ENCODE measurements at places on chromosomes 12 and 14.

DNA sequence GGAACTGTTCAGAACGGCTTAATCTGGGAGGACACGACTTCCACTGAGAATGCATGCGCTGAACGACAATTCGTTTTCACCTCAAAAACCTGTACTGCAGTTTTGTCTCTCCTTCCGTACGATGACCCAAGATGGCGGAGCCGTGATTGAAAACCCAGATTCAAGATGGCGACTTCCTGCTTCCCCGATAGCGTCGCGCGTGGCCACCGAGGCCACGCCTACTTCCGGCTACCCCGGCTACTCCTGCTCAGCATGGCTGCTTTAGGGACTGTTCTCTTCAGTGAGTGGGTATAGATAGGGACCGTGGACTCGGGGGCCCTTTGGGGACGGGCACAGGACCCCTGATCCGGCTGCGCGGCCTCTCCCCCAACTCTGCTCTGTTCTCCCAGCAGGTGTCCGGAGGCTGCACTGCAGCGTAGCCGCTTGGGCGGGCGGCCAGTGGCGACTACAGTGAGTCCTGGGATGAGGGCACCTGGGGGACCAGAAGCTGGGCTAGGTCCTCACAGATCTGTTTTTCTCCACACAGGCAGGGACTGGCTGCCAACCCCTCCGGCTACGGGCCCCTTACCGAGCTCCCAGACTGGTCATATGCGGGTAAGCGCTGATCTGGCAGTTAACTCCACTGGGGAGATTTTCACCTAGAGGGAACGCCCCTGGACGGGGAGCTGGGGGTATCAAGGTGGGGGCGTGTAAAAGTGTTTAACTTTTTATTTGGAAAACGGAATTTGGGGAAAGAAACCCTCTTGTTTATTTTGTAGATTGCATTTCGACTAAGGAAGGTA is at the start of gene MRPL52:
TSS of gene MRPL52 (plus strand) at position 227 of the 782 bp plus-strand sequence. CDS start at position 253, 26 bp downstream.
- DNase-seq: peak; percentile 95

- DNase-seq: no peak
Measured at GRCh38 chr12:93589081-93589480, 16.6 kb downstream of the SOCS2 start.

- DNase-seq: no peak
Measured at GRCh38 chr14:99824776-99825175, 31.6 kb downstream of the EML1 start.

- no peak for DNase-seq
Measured at GRCh38 chr12:26425587-26426260, 230.4 kb downstream of the SSPN start.

DNA sequence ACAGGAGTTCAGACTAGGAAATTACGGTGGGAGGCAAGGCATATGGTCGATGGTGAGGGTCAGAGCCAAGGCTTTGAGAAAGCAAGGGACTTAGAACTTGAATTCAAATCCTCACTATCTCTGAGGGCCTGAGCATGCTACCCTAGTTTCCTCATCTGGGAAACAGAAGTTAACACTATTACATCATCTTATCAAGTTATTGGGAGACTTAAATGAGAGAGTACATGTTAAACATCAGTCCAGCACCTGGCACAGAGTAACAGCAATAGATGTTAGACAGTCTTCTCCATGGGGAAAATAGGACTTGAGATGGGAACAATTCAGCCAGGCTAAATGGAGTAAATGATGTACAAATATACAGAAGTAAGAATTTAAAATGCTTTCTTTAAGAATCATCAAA is 38.5 kb downstream of the SLC38A1 start:
- DNase-seq: no peak

DNA sequence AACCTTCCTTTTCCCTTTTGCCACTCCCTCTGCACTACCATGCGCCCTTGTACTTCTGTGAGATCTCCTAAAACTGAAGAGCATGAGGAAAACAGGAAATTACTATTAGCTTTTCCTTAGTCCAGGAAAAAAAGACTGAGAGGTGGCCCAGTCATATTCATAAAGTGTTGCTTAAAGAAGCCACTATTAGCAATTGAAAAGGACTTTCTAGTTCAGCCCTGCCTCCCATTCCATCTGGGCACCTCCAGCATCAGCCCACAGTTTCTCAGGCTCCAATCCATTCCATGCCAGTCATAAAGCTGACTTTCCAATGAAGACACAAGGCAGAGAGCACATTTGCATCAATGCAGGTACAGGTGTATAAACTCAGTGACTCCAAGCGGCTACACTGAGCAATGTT is 19.9 kb upstream of the AMIGO2 start:
- DNase-seq: no peak

- DNase-seq: peak; percentile 42
Measured at GRCh38 chr12:83826112-83826511, 1086.5 kb downstream of the SLC6A15 start.

DNA sequence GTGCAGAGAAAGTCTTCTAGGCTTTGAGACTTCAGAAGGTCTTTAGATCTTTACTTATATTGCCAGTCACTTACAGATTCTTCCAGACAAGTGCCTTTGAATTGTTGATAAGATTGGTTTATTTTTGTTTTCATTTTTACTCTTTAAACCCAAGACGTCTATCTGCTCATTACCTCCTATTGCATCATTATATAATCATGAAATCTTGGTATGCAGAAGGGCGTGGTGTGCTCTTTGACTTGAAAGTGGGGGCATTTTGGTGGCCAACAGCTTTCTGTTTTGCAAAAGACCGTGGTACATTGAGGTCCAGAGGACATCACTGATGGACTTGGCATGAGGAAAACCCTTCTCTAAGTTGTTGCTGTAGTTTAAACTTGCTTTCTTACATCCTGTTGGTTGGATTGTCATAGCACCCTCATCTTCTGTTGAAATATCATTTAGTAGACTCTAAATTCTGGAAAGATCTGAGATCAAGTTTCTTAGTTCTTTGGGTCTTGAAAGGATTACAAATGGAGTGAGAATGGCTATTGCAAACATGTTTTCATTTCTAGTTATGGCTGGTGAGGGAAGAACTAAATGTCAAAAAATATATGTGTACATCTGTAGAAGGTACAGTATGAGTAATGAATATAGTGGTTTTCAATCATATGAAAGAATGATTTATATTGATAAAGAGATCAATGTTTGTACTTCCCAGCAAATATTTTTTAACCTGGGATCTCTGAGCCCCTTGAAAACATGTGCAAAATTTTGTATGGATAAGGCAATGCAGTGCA is 441.8 kb downstream of the NRXN3 start:
- no peak for DNase-seq

DNA sequence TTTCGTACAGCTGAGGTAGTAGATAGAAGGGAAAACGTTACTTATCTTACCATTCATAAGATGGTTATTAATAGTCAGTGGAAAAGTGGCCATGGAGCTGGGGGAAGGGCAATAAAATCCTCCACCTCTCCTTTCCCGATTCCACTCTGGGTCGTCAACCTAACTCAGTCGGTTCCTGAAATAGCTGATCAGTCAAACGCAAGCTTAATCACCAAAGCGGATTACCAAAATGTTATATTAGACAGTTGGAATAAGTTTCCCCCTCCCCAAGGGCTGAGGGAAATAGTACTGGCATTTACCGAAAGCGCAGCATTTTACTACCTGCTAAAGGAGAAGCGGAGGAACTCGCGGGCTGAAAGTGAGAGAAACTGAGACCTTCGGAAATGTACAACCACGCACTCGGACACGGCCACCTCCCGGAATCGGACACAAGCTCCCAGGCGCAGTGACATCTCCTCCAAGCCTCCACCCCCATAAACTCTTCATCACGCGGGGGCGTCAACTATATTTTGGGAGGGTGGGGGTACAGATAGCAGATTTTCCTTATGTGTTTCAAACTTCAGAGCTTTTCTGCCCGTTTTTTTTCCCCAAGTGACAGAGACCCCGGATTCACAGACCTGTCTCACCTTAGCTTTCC is 1.2 kb downstream of the PPM1H start:
- DNase-seq: no peak

- no peak for DNase-seq
Measured at GRCh38 chr14:72503696-72504368, 390.1 kb downstream of the DPF3 start.

GRCh38 chr14:68890173-68890931 is 88.8 kb downstream of the ACTN1 start:
- DNase-seq: no peak

Data from activated CD4-positive, alpha-beta T cell treated with anti-CD3 and anti-CD28 coated beads, Interleukin-10, Interleukin-2, amounts not matched to agents 100 ng/mL and 50 ng/mL, durations not matched to agents 16 hours and 8 hours (primary cell).